ENCODE measurements at places on chromosomes 6 and 20.

- H3K4me1 ChIP-seq: peaks cover 24% of the 10 kb centered on the region
- DNase-seq: no peak
- H3K27me3 ChIP-seq: no peaks in the 10 kb centered on the region
- H3K27ac ChIP-seq: no peak overlapping the region
- H3K4me3 ChIP-seq: no peak overlapping the region
These were observed 24.0 kb upstream of the ZMYND8 start for GRCh38 chr20:47380481-47380880.

- H3K36me3 ChIP-seq: no peaks in the 10 kb centered on the region
- H3K27me3 ChIP-seq: peaks cover 59% of the 10 kb centered on the region
- no peak overlapping the region for H3K4me3 ChIP-seq
- H3K4me1 ChIP-seq: no peaks in the 10 kb centered on the region
These were observed 60.5 kb downstream of the FNDC1 start for GRCh38 chr6:159229651-159230051.

DNA sequence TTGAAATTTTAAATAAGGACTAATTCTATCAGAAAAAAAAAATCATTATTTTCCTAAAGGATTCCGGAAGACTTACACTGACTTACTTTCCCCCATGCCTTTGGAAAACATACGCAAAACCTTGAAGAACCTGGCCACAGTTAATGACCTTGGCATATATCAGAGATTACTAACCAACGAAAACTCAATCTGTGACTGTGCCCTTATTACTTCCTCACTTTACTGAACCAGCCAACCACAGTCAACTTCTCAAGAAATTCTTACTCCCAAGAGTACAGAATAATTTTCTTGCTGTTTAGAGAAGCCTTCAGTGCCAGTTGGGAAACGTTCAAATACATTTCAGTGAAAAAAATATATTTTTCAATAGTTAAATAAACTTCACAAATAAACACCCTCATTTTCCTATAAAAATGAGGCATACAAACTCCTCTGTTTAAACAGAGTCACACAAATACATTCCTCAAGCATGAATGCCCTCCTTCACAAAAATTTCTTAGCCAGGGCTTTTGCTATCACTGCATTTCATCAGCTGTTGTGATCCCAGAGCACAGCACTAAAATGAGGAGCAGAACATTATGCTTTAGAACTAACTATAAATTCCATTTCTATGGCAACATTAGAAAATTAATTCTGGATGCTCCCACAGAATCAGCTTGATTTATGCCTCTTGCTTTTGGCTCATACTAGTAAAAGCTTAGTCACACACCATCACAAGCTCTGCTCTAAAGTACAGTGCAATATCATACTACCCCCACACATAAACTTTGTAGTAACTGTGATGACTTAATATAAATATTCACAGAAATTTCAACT lies 117.6 kb downstream of the DST start:
- no peaks in the 10 kb centered on the region for H3K27me3 ChIP-seq
- H3K36me3 ChIP-seq: peaks cover 20% of the 10 kb centered on the region
- DNase-seq: no peak
- no peak overlapping the region for H3K4me3 ChIP-seq

- H3K27ac ChIP-seq: peak overlapping the region; percentile 80
- H3K4me3 ChIP-seq: no peak overlapping the region
- H3K4me1 ChIP-seq: peaks cover 25% of the 10 kb centered on the region
- H3K27me3 ChIP-seq: no peaks in the 10 kb centered on the region
- no peaks in the 10 kb centered on the region for H3K36me3 ChIP-seq
These were observed 119.7 kb downstream of the MYLK4 start for GRCh38 chr6:2630891-2631571.

GRCh38 chr6:83709748-83710050 lies 798 bp upstream of the SNAP91 start:
- no peak for DNase-seq
- H3K27ac ChIP-seq: no peak overlapping the region
- H3K4me3 ChIP-seq: no peak overlapping the region
- no peaks in the 10 kb centered on the region for H3K27me3 ChIP-seq
- H3K36me3 ChIP-seq: no peaks in the 10 kb centered on the region

DNA sequence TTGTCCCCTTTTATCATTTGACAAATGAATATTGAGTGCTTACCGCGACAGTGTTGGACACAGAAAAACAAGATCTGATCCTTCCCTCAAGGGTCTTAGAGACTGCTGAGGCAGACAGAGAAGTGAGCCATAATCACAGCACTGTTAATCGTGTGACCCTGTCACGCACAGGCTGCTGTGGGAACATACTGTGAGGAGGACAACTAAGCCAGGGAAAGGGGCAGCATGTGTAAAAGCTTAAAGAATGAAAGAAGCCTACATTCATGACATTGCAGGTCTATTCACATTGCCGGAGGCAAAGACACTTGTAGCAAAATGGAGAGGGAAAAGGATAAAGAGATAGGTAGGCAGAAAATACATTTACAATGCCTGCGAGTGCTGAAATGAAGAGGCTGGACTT lies 32.7 kb downstream of the TRDN start:
- no peaks in the 10 kb centered on the region for H3K4me1 ChIP-seq
- H3K36me3 ChIP-seq: no peaks in the 10 kb centered on the region
- no peak for DNase-seq
- no peak overlapping the region for H3K4me3 ChIP-seq
- no peaks in the 10 kb centered on the region for H3K27me3 ChIP-seq

DNA sequence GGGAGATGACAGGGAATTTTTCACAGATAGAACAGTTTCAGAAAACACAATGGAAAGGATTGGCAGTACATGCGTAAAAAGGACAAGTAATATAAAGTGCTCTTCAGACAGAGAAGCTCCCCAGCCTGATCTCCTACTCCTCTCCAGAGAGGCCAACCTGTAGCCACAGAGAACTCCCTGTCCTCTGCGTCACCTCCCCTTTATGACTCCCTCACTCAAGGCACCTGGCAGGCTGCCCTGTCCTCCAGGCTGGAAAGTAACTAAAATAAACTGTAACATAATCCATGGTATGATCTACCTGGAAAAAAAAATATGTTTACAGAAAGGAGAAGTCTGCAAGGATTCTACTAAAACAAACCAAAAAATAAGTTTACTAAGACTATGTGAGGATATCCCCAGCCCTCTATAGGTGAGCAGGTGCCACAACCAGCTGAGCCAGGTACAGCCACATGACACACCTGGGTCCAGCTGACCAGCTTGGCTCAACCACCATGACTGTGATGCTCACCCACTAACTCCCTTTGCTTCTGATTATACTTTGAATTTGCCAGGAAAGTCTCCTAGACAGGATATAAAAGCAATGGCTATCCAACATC lies 29.2 kb downstream of the MBOAT1 start:
- DNase-seq: peak; percentile 89
- no peak overlapping the region for H3K27ac ChIP-seq
- no peaks in the 10 kb centered on the region for H3K36me3 ChIP-seq
- H3K4me3 ChIP-seq: no peak overlapping the region
- H3K27me3 ChIP-seq: no peaks in the 10 kb centered on the region

DNA sequence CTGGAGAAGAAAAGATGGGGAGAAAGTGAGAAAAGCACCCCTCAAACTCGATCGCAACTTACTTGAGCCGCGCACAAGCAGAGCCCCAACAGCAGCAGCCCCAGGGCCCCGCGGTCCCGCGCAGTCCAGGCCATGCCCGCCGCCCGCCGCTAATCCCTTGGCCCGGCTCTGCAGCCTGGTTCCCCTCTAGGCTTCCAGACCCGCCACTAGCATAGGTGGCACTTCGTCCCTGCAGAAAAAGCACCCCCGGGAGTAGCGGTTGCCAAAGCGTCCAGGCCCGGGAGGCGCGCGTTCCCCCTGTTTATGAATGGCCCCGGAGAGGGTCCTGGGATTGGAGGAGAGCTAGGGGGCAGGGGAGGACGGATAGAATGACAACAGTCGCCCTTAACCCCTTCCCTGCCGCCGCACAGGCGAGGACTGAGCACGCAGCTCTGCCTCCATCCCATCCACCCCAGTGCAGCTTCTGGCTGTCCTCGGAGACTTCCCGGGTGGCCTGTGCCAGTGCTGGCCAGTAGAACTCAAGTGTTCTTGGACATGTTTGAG lies 19.9 kb downstream of the COL9A1 start:
- peaks cover 40% of the 10 kb centered on the region for H3K27me3 ChIP-seq
- no peak overlapping the region for H3K27ac ChIP-seq

DNA sequence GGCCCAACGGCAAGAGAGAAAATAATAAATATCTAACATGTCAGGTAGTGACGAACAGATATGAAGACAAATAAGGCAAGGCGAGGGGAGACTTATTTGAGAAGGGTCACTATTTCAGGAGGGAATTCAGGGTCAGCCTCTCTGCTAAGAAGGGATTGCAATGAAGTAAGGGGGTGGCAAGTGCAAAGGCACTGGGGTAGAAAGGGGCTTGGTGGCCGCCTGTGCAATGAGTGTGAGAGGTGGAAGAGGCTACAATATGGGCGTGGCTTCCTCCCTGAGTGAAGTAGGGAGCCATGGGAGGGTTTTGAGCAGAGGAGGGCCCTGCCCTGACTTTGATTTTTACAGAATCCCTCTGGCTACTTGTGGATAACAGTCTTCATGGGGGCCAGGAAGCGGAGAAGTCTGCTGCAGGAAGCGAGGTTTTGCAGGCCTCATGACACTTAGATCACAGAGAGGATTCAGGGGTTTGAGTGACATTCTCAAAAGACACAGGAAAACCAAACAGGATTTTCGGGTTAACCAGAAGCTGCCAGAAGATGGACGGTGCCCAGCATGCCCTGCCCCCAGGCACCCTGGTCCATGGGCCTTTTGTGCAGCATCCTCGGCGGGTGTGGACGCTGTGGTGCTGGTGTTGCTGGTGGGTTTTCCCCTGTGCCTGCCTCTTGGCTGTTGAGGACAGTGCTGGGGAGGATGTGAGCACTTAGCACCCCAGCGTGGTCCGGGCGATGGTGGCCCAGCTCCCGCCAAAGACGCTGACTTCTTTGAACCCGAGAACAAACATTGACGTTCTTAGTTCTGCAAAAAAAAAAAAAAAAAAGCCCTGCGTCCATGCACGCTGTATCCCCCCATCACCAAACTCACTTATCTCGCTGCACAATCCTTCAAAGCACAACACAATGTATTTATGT lies 124.2 kb upstream of the PTPN1 start:
- DNase-seq: no peak
- H3K4me1 ChIP-seq: peaks cover 19% of the 10 kb centered on the region
- no peaks in the 10 kb centered on the region for H3K36me3 ChIP-seq
- no peak overlapping the region for H3K27ac ChIP-seq
- no peak overlapping the region for H3K4me3 ChIP-seq

- H3K36me3 ChIP-seq: no peaks in the 10 kb centered on the region
- H3K4me1 ChIP-seq: no peaks in the 10 kb centered on the region
- H3K27ac ChIP-seq: no peak overlapping the region
- DNase-seq: no peak
These were observed 4.0 kb downstream of the DLL1 start for GRCh38 chr6:170286934-170287265.

DNA sequence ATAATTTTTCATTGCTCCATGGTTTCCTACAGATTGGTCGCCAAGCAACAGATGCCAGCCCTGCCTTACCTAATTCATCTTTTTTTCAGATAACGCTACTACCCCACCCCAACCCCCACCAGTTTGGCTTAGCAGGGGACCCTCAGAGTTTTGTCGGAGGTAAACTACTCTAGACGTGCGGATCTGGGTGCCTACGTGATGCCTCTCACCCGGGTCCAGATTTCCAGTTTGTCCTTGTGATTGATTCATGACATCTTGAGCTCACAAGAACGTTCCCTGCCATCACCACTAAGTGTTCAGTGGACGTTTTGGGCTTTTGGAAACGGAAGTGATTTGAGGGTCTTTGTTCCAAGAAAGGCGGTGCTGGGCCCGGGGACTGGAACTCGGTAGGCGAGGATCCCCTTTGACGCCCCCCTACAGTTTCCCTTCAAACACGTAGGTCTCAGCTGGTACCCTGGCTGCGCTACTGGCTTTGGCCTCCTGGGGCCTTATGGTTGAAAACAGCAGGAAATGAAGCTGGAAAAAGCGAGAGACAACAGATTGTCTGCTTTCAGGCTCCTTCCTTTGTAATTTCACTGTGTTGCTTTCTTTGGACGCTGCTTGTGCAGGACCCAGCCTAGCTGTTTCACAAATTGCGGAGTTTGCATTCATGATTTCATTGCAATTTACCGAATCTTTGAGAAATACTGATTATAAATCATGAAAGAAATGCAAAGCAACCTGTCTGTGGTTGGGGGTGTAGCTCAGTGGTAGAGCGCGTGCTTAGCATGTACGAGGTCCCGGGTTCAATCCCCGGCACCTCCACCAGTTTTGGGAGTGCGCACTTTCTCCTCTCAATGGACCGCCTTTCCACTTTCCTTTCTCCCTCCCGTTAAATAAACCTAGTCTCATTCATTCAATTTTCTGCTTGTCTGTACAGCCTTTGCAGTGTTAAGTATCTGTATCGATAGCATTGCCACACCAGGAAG lies 81.0 kb downstream of the GPX5 start:
- DNase-seq: peak; percentile 55

GRCh38 chr6:2969549-2969948 lies 1.8 kb downstream of the SERPINB6 start:
- peaks cover 7% of the 10 kb centered on the region for H3K4me1 ChIP-seq
- no peak for DNase-seq
- H3K27ac ChIP-seq: no peak overlapping the region
- no peaks in the 10 kb centered on the region for H3K27me3 ChIP-seq

GRCh38 chr6:112827793-112828192 lies 480.7 kb downstream of the RFPL4B start:
- DNase-seq: no peak
- no peak overlapping the region for H3K27ac ChIP-seq
- no peak overlapping the region for H3K4me3 ChIP-seq
- no peaks in the 10 kb centered on the region for H3K36me3 ChIP-seq

DNA sequence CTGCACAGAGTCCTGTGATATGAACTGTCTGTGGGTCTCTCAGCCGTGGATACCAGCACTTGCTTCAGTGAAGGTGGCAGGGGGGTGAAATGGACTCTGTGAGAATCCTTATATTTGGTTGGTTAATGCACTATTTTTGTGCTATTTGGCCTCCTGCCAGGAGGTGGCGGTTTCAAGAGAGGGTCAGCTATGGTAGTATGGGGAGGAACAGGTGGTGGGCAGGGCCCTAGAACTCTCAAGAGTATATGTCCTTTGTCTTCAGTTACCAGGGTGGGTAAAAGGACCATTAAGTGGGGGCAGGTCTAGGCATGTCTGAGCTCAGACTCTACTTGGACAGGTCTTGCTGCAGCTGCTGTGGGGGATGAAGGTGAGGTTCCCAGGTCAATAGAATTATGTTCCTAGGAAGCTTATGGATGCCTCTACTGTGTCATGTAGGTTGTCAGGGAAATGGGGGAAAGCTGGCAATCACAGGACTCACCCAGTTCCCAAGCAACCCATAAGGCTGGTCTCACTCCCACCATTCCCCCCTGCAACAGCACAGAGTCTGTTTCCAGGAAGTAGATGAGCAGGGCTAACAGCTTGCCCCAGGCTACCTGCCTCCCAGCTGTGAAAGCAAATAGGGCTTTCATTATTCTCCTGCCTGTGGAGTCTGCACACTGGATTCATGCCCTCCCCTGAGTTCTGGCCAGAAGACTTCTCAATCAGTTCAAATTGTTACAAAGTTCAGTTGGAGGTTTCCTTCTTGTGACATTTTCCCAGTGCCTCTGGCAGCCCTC lies 56.8 kb upstream of the PHIP start:
- no peaks in the 10 kb centered on the region for H3K36me3 ChIP-seq
- H3K27me3 ChIP-seq: no peaks in the 10 kb centered on the region
- no peaks in the 10 kb centered on the region for H3K4me1 ChIP-seq
- H3K27ac ChIP-seq: no peak overlapping the region
- DNase-seq: no peak
- no peak overlapping the region for H3K4me3 ChIP-seq

Data from PC-9 (cell line).